ENCODE measurements at places on chromosomes 11 and 22.
A peak's percentile ranks its signal among the peaks of the same experiment; 100 is the strongest.

DNA sequence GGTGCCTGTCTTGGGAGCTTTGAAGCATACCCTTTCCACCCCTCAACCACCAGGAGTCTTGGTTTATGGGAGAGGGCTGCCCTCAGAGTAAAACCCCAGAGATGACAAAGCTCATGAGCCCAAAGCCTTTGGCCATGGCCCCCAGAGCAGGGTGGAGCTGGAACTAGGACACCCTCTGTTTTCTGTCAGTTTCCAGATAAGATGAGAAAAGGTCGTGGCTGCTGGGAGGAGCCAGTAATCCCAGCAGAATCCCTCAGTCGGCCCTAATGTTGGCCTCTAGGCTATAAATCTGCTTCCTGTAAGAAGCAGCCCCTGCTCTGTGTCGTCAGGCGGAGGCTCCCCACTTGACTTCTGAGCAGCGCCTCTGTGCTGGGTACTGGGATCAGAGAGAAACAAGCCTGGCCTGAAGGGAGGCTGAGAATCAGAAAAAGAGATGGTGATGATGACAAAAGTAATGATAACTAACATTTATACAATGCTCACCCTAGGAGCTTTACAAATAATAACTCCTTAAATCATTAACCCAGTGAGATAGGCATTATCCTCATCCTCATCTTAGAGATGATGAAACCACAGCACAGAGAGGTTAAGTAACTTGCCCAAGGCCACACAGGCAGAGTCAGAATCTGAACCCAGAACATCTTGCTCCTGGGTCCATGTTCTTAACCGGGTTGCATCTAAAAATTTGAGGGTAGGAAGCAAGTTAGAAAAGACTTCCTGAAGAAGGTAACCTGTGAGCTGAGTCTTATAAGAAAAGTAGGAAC is 471.4 kb downstream of the SOX6 start:
- DNase-seq: no peak

- DNase-seq: no peak
Observed at GRCh38 chr11:28743061-28743550, 634.9 kb downstream of the METTL15 start.

GRCh38 chr11:45551191-45551713 is 114.2 kb downstream of the CHST1 start:
- DNase-seq: no peak

- DNase-seq: no peak
Observed at GRCh38 chr11:64458997-64459396, 100.0 kb downstream of the RPS6KA4 start.

DNA sequence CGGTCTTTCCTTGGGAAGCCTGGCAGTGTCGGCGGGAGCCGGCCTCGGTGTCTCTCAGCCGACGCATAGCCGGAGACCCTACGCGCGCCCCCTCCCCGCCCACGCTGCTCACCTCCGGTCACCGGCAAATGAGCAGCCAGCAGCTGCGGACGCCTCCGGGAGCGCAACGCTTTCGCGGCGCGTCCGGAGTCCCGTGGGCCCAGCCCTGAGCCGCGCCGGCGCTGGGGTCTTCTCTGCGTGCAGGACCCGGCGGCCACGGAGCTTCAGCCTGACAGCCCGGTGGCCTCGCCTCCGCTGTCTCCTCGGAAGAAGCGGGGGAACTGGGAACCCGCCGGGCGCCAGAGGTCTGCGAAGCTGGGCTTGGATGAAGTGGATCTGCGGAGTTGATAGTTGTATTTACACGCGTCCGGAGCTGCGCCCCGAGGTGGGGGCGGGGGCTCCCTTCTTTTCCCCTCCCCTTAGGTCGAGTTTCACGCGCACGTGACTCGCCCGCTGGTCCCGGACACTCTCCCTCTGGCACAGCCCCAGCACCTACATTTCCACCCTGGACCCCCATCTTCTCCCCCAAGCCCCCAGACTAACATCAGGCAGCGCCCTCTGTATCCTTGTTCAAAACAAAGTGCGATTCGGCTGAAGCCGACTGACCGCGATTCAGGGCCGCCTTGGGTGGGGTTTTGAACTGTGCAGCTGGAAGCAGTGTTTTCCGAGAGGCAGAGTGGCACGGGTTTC is at the start of gene SLC43A1:
SLC43A1 (minus strand) TSS at position 371 of the 729 bp plus-strand sequence. CDS start 1,591 bp downstream, outside the sequence.
- peak; percentile 61 for DNase-seq

DNA sequence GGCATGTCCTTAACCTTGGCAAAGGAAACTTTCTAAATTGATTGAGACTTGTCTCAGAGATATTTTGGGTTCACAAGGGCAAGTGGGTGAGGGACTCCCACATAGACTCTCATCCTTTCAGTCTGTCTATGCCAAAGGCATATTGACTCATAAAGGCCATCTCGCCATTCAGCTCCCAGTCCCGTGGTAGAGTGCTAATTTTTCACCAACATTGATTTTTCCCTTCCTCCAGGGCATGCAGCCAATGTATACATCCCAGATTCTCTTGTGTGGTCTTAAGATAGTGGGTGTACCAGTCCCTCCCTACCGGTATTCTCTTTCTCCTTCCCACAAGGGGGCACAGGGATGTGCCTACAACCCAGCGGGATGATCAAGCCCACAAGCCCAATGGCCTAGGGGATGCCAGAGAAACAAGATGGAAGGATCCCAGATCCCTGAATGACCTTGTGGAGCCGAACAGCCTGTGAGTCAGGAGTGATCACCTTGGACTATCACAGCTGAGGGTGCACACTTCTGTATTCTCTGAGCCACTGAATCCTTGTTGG is 7.9 kb downstream of the C11orf96 start:
- DNase-seq: no peak

DNA sequence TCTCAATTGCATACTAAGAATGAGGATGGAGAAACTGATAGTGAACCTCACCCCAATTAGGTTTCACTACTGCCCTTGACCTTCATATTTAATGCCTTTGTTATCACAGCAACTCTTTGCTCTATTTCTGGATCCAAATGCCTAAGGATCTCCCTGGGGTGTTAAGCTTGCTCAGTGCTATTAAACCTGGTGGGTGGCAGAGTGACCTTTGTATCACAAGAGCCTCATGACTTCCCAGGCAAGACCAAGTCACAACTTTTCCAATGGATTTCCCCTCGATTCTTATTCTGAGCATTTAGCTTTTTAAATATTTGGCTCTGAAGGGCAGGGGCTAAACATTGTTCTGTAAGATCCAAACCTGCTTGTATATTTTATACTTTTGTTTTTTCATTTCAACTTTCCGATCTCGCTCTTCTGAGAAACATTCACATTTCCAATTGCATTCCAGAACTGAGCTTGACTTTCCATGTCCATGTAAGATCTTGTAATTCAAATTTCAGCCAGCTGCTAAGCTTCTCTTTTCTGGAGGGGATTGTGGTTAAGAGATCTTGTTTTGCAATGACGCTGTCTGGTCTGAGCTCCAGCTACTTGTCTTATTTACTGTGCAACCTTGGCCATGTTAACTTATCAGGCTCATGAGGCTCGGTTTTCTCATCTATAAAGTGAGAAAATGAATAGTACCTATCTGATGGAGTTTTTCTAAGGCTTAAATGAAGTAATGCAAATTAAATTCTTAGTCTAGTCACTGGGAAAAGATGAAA is 6.4 kb upstream of the EHF start:
- no peak for DNase-seq

- DNase-seq: no peak
Observed at GRCh38 chr22:23398701-23399366, 181.3 kb downstream of the IGLL1 start.

GRCh38 chr11:65529475-65530156 is 4.7 kb downstream of the SCYL1 start:
- no peak for DNase-seq

All from left colon (tissue), 2 donors.